ENCODE measurements at places on chromosomes 16 and 17.
A peak's percentile ranks its signal among the peaks of the same experiment; 100 is the strongest.

GRCh38 chr17:80850817-80851216 is 140.8 kb upstream of the CHMP6 start:
- DNase-seq: peak; percentile 21

DNA sequence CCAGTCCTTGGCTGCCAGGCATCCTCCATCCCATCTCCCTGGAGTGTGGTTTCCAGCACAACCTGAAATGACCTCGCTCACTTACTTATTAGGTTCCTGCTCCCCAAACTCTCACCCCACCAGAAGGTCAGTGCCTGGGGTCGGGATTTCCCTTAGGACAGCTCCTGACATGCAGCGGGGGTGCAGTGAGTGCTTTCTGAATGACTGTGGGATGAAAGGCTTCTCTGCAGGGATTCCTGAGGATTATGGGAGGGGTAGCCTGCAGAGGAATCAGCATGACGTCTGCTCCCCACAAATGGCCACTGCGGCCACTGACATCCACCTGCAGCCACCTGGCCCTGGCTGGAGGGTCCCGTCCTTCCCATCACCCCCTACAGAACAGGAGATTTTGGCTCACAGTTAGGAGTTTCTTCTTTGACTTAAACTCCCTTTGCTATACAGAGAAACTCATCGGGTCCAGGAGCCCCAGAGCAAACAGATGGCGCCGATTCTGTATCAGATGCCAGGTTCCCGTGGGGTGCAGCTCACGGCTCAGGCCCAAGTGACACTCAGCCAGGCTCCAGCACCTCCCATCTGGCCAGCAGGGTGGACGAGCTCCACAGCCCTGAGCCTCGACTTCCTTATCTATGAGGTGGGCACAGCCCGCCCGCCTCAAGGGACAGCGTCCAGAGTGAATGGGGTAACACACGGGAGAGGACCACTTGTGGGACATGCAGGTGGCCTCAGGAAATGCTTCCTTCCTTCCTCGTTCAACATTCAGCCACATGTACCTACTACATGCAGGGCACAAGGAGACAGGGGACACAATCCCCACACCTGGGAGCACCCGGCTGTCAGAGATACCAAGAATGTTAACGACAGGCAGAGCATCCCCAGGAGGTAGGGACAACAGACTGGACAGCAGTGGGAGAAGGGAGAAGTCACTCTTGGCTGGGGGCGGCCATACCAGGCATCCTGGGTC is 69.8 kb downstream of the RMI2 start:
- DNase-seq: no peak

DNA sequence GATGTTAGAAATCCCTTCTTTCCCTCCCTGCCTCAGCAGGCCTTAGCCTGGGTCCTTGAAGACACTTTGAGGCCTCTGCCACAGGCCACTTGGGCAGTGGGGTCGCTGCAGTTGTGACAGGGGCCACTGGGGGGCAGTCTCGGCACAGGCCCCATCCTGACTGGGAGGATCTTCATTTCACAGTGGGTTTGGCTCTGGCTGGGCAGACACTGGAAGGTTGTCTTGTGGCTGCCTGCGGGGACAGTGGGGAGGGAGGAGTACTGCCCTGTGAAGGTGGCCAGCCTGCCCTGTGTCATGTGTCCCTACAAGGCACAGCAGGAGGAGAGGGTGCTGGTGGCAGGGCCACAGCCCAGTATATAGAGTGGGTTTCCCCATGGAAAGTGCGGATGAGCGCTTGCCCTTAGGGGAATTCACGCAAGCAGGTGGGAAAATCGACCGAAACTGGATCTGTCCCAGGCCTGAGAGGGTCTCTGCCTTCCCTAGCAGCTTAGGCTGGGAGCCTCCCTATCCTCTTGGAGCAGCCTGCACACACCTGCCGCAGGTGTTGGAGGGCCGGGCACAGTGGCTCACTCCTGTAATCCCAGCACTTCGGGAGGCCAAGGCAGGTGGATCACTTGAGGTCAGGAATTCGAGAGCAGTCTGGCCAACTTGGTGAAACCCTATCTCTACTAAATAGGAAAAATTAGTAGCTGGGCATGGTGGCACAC is 28.8 kb downstream of the GINS2 start:
- peak; percentile 38 for DNase-seq

DNA sequence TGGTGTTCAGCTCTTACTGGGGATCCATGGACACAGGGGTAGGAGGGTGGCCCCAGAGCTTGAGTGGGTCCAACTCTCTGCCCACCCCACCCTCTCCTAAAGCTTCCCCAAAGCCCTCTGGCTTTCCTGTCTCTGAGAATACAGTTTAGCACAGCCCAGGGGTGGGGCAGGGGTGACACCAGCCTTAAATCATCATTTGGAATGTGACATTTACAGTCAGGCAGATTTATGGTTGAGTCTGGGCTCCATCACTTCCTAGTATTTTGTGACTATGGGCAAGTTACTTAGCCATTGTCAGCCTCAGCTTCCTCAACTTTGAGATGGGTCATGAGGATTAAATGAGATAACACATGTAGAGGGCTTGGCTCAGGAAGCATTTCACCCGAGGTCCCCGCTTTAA is 193.1 kb upstream of the IRX6 start:
- no peak for DNase-seq

GRCh38 chr16:87701078-87701460 is 64.7 kb downstream of the KLHDC4 start:
- no peak for DNase-seq

DNA sequence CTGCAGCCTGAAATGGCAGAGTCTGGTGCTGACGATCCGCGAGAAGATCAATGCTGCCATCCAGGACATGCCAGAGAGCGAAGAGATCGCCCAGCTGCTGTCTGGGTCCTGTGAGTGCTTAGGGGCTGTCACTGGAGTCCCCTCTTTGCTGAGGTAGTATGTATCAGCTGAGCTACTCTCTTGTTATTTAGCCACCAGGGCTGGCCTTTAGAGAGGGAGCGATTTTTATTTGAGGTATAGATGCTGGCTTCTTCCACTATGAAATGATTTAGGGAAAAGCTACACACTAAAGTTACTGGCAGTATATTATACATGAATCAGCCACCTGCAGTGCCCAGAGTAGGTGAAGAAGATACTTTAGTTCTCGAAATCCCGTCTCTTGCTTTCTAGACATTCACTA is 2.6 kb downstream of the CDK5RAP3 start:
- no peak for DNase-seq

GRCh38 chr16:16073001-16073545 is 123.7 kb downstream of the ABCC1 start:
- DNase-seq: peak; percentile 27

- DNase-seq: no peak
These were observed 4.2 kb downstream of the CYTH1 start for GRCh38 chr17:78777881-78778280.

Measured in fibroblast of skin of right biceps (primary cell).